Activated CD4-positive, alpha-beta T cell treated with anti-CD3 and anti-CD28 coated beads for 4 hours (primary cell): ENCODE measurements at places on chromosomes 1 and 21.

DNA sequence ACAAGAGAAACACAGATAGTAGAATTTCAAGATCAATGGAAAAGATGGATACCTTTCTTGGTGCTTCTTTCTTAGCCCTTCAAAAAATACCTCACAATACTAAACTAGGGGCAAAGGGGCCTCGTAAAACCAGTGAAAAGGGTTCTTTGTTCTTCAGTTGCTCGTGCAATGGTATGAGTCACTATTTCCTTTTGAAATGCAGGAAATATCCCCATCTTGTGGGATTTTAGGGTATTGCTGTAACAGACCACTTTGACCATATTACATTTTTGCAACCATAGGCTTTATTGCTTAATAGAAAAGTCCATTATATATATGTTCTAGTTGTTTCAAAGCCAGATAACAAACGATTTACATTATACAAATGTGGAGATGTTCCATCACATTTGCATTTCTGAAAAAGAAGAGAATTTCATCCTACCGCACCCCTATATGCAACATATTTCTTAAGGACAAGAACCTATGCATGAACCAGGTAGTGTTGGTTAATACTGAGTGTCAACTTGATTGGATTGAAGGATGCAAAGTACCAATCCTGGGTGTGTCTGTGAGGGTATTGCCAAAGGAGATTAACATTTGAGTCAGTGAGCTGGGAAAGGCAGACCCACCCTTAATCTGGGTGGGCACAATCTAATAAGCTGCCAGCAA is 88.6 kb upstream of the PKN2 start:
- no peak for DNase-seq

- no peak for DNase-seq
Observed at GRCh38 chr1:37999430-38000232, 5.7 kb downstream of the FHL3 start.

DNA sequence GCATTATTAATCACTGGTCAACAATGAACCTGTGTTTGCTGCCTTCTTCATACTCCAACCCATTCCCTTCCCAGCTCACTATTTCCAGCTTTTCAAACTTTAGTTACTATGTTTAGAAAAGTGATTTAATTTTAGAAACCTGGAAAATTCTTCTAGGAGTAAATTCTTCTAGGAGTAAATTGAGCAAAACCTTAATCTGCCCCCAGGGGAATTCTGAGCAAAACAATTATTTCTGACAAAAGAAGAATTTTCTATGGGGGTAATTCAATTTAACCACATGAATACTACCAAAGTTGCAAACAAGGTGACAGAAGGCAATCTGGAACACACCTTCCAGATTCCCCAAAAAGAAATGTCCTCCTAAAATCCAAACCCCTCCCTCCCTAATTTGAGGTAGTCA is 1.8 kb downstream of the LUZP1 start:
- DNase-seq: no peak

- DNase-seq: no peak
Observed at GRCh38 chr1:169043823-169044222, 62.7 kb upstream of the ATP1B1 start.

GRCh38 chr1:226443439-226443838 is 35.5 kb upstream of the PARP1 start:
- no peak for DNase-seq

DNA sequence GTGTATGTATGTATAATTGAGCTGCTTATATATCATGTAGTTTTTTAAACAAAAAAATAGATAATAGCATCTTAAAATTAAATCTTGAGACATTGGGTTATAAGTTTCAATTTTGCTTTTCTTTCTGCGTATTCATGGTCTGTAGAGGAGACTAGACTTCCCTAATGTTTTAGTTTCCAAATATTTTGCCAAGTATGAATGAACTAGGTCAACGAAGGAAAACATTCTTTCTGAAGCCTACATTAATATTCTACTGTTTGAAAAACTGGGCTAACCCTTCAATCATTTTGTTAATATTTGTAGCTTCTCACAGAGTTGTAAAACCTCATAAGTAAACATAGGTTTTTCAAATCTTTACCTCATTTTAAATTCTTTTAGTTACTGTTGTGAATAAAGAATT is 592.7 kb downstream of the USP25 start:
- no peak for DNase-seq

GRCh38 chr1:101264697-101265096 is 27.9 kb downstream of the S1PR1 start:
- no peak for DNase-seq

DNA sequence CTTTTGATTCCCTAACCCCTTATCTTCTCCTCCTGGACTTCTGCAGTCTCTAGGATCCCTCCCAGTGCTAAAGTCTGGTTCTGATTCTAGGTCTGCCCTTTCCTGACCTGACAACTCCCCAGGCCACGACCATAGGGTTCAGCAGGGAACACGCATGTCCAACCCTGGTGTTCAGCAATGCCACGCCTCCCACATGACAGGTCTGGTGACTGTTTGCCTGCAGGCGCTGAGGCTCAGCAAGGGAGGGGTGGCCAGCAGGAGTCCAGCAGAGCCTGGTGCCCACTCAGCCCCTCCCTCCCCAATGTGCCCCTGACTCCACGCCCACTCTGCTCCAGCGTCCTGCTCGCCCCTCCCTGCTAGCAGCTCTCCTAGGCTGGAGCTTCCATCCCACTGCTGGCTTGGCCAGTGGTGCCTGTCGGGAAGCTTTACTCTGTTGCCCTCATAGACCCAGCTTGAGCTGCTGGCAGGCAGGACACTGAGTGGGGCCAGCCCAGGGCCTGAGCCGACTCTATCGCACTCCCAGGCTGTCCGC is 17.3 kb downstream of the SLC9A1 start:
- DNase-seq: no peak

DNA sequence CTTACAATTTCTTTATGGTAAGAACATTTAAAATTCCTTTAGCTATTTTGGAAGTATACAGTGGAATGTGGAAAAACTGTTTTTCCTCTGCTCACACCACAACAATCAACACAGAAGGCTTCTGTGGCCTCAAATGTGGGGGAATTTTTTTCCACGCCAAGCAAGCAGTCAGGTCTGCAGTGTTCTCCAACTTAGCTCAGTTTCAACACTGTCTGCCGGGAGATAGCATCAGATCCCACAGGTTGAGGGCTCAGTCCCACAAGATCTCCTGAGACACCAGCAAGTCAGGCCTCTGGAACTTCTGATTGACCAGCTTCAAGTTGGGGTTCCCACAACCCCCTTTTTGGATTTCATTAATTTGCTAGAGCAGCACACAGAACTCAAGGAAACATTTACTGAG is 50.3 kb downstream of the PTBP2 start:
- DNase-seq: no peak

GRCh38 chr1:46113948-46114347 is 18.5 kb downstream of the PIK3R3 start:
- DNase-seq: no peak

GRCh38 chr1:229769006-229769405 is 143.0 kb downstream of the URB2 start:
- DNase-seq: no peak

DNA sequence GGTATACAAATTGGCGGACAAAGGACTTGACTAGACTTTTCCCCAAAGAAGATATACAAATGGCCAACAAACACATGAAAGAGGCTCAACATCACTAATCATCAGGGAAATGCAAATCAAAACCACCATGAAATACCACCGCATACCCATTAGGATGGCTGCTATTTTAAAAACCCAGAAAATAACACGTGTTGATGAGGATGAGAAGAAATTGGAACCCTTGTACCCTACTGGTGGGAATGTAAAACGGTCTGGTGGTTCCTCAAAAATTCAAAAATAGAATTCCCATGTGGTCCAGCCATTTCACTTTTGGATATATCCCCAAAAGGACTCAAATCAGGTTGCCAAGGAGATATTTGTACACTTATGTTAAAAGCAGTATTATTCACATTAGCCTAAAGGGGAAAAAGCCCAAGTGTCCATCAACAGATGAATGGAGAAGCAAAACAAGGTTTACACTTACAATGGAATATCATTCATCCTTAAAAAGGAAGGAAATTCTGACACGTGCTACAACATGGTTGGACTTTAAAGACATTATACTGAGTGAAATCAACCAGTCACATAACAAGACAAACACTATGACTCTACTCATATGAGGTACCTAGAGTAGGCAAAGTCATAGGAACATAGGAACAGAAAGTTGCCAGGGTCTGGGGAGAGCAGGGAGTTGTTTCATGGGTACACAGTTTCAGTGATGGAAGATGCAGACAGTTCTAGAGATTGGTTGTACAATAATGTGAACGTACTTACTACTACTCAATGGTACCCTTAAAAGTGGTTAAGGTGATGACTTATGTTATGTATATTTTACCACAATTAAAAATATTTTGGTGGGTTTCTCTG is 17.0 kb downstream of the CD34 start:
- DNase-seq: no peak

- DNase-seq: no peak
Observed at GRCh38 chr21:14572204-14572780, 26.2 kb upstream of the SAMSN1 start.

- no peak for DNase-seq
Observed at GRCh38 chr1:227298512-227299240, 19.6 kb downstream of the CDC42BPA start.

- no peak for DNase-seq
Observed at GRCh38 chr1:36088265-36088576, 471 bp upstream of the ADPRS start.

- no peak for DNase-seq
Observed at GRCh38 chr1:236334893-236335545, 53.3 kb upstream of the ERO1B start.

GRCh38 chr1:181100934-181101333 is 12.4 kb downstream of the IER5 start:
- DNase-seq: no peak

DNA sequence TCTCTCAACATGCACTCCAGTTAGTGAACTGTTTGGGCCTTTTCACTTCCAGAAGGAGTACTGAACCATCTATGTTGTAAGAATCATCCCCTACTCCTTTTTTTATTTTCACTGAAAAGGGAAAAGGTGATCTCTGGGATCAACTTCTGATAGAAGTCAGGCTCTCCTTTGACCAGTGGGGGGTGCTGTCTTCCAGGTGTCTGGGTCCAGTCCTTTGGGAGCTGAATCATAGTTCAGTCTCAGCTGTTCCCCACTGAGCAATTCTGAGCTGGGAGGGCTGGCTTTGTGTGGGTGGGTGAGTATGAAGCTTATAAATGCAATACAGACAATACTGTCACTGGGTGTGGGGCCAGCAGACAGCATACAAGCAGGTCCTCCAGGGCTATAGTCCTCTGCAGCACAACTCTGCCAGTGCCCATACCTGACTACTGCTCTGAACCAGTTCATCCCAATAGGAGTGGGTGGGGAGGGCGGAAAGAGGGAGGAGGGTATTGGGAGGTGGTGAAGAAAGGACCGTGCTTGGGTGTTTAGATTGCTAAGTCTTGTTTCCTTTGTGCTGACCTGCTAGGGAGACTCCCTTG is 12.5 kb upstream of the SARS1 start:
- peak; percentile 58 for DNase-seq

- peak; percentile 81 for DNase-seq
Observed at GRCh38 chr1:156445789-156446263, 54.7 kb downstream of the MEF2D start.

DNA sequence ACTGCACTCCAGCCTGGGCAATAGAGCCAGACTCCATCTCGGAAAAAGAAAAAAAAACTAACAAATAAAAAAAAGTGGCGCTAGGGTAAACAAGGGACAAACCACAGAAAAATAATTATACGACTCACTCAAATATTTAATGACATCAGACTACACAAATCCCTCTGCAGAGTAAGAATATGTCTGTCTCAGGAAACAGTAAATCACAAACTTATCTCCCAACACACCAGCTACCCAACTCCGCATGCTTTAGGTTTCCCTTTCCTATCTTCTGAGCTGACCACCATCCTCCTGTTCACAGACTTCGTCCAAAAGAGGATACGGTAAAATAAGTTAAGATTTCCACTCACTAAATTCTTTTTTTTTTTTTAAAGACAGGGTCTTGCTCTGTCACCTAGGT is 16.2 kb downstream of the WDR47 start:
- DNase-seq: no peak

DNA sequence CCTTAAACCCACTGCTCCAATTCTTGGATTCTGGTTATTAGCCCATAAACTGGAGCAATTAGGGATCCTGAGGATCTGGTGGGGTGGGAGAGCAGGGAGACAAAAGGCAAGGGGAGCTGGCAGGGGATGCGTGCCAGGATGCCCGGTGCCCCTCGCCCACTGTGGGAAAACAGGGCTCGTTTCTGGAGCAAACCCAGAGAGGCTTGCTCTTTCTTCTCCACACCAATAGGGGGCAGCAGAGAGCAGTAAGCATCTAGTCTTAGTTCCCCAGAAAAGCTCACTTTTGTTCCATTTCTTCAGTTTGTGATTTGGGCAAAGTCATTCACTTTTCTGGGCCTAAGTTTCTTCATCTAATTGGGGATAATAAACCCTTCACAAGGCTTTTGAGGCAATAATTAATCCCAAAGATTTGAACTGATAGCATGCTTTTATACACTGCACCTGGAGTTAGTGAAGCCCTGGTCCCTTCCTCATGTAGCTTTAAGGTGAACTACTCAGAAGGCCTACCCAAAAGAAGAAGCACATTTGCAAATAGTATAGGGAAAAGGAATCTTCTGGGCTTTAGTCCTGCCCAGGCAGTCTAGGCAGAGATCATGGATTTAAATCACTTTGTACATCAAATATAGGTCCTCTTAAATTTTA is 160.6 kb upstream of the USP24 start:
- peak; percentile 9 for DNase-seq

DNA sequence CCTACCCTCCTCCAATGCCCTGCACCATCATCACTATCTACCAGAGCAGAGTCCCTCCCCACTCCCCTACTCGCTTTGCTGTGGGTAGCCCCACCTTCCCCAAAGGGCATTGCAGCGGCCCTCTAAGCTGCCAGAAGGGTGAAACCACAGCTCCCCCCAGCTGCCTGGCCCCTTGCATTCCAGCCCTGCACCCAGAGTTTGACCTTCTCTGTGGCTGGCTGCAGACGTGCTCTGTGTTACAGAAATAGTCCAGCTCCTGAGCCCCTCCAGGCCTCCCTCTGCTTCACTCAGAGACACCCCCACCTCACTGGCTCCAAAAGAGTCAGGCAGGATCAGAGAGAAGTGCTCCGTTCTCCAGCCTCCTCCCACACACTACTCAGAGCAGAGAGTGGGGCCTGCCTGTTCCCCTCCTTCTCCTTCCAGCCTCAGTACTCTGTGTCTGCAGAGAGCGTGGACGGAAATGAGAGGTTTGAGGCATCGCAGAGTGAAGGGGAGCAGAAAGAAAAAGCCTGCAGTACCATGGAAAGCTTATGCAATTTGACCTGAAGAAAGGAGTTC is 63.2 kb downstream of the PLEKHA6 start:
- no peak for DNase-seq

DNA sequence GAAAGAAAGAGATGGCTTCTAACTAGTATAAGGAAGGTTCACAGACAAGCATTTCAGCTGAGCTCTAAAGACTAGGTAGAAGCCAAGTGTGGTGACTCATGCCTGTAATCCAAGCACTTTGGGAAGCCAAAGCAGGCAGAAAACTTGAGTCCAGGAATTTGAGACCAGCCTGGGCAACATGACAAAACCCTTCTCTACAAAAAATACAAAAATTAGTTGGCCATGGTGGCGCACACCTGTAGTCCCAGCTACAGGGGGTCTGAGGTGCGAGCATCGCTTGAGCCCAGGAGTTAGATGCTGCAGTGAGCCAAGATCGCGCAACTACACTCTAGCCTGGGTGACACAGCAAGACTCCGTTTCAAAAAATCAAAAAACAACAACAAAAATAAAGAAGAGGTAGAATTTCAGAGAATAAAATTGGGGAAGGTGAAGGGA is 27.8 kb downstream of the FBXO42 start:
- no peak for DNase-seq
